ENCODE measurements at places on chromosomes 11 and 22. TPM values are rescaled to one million over a fixed set of nuclear protein-coding genes. Genes with fewer than 3 reads are reported as not detected.

The PATE4 gene
- total RNA-seq: not detected

- DNase-seq: no peak
Observed at GRCh38 chr11:94315664-94316063, 11.3 kb downstream of the IZUMO1R start.

DNA sequence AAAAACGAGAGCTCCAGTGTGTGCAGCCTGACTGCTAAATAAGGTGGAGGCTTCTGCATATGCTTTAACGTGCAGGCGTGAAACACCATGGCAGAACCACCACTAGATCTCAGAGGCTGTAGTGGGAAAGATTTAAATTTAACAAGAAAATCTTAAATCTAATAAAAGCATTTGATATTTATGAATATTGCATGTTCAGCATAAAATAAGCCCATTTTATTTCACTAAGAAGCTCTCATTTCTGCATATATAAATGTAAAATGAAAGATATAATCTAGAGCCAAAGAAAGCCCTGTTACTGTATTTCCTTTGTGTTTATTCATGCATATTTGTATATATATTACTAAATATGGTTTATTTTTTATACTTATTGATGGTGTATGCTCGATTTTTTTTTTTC, 188.3 kb downstream of the DDX10 start:
- no peak for DNase-seq

DNA sequence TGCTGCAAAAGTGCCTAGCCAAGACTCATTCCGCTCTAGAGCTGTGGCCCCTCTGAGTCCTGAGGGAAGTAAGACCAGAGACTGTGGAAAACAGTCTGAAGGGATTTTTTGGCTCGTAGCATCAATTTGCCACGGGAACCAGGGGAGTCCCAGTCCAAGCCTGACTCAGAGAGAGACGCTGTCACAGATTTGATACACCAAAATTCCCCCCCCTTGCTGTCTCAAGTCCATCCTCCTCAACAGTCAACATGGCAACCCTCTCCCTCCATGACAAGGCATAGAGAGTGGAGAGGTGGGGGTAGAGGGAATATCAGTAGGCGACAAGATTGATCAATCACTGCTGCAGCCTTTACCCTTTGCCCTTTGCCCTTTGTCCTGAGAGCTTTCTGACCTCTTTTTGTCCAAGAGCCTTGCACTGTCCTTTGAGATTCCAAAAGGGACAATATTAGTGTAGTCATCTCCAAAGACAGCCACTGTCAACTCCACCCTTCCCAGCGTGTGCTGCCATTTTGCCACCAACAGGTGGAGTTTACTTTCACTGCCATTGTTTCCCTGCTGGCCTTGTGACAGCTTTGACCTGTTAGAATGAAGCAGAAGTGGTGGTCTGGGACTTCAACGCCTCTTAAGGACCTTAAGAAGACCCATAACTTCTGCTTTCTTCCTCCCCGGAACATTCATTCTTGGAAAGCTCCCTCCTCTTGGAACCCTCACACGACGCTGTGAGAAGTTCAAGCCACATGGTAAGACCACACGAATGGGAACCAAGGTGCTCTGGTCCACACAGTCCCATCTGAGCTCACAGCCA, 7.3 kb downstream of the SLC15A3 start:
- DNase-seq: no peak

DNA sequence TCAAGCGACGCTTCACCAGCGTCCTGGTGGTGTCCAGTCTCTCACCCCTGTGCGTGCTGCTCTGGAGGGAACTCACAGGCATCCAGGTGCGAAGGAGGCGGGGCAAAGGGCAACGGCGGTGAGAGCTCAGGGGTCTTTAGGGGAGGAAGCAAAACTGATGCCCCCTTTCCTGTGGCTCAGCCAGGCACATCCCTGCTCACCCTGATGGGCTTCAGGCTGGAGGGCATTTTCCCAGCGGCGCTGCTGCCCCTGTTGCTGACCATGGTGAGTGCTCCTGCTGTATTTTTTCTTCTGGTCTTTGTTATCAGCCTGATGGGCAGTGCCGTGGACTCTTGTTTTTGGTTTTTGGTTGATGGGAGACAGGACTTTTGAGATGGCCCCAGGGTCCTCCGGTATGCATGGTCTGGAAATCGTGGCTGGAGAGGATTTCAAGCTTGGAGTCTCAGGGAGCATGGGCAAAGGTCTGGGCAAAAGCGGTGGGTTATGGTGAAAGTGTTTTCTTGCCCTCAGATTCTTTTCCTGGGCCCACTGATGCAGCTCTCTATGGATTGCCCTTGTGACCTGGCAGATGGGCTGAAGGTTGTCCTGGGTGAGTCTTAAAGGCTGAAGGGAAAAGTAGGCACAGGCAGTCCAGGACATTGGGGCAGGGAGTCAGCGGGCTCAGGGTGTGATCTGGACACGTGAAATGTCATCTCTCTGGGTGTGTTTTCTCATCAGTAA, 695 bp downstream of the RCE1 start:
- no peak for DNase-seq

DNA sequence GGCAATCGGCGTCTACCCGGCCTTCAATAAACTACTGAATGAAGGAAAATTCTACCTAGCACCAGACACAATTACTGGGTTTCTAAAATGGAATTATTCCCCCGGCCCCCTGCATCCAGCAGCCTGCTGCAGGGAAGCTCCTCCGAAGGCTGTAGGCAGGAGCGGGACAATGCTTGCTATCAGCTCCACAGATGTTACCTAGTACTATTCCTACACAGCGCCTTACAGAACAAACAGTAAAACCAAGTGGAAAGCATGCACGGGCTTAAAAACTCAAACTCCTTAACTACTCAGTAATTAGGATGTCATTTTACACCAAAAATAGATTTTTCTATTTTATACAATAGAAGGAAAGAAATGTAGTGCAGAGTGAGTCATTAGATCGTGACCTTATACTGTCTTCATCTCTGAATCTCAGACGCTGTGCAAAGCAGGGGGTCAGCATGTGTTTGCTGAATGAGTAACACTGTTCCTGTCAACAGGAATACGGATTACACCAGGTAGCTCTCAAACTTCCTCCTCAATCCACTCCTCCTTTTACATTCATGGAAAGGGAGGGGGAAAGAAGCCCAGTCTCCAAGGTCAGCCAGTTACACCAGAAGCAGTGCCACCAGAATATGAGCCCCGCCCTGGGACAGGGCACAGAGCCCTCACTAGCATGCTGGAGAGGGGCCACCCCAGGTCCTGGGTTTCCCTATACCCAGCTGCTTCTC, 74.9 kb downstream of the PACSIN2 start:
- DNase-seq: no peak

GRCh38 chr22:28198692-28199091, 279.6 kb upstream of the PITPNB start:
- no peak for DNase-seq

GRCh38 chr11:72263361-72263760, 19.4 kb upstream of the PHOX2A start:
- no peak for DNase-seq

DNA sequence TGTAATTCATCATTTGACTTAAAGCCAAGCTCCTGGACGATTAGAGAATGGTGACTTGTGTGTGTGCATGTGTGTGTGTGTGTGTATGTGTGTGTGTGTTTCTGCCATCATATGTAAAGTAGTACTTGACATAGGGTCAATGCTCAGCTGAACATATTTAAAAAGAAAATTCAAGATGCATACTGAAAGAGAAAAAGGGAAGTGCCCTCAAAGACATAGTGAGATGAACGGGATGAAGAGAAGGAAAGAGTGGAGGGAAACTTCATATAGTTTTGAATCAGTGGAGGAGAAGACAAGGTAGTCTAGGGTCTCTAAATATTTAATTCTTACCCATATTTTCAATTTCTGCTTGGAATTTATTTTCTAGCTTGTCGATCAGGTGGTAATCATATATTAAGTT, 4.0 kb downstream of the TCN1 start:
- DNase-seq: no peak

DNA sequence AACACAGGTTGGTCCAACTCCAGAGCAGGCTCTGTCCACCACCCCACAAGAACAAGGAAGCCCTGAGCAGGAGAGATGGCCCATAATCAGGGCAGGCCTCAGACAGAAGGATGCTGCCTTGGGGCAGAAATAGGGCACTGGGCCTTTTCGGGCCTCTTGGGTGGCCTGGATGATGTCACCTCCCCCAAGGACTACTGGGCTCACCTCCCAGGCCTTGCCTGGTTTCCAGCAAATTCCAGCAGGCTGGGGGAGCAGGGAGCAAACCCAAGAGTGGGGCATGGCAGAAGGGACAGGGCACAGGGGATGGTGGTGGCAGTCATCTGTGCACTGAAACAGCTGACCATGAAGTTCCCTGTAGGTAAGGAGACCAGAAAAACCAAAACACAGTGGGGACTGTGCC, 5.3 kb upstream of the NAA40 start:
- DNase-seq: no peak

- peak; percentile 15 for DNase-seq
Observed at GRCh38 chr22:43854786-43855271, 7.5 kb downstream of the SULT4A1 start.

The GRAMD1B gene
- 25.9 TPM for total RNA-seq

DNA sequence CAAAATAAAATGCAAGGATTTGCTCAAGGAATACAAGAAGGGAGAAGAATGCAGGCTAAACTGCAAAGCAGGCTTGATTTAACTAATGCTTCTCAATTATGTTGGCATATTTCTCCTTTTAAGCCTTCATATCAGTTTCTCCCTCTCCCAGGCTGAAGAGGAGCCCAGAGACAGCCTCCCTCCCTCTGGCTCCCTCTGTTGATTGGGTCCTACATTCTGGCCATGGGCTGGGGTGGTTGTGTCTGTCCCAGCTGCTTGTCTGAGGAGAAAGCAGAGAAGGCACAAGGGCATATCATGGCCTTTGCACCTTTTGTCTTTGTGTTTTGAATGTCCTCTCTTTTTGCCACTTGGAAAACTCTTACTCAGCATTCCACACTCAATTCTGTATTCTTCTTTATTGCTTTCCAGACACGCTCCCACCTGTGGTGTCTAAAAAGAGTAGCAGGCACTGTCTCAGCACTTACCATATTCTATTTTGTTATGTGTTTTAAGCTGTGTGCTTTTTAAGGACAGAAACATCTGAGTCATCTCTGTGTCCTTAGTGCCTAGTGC, 77.4 kb downstream of the INSC start:
- DNase-seq: no peak

The PACSIN2 gene
- 63.9 TPM for total RNA-seq

GRCh38 chr22:40616578-40616977, 19.9 kb downstream of the MRTFA start:
- no peak for DNase-seq

The OR52H1 gene
- not detected for total RNA-seq

DNA sequence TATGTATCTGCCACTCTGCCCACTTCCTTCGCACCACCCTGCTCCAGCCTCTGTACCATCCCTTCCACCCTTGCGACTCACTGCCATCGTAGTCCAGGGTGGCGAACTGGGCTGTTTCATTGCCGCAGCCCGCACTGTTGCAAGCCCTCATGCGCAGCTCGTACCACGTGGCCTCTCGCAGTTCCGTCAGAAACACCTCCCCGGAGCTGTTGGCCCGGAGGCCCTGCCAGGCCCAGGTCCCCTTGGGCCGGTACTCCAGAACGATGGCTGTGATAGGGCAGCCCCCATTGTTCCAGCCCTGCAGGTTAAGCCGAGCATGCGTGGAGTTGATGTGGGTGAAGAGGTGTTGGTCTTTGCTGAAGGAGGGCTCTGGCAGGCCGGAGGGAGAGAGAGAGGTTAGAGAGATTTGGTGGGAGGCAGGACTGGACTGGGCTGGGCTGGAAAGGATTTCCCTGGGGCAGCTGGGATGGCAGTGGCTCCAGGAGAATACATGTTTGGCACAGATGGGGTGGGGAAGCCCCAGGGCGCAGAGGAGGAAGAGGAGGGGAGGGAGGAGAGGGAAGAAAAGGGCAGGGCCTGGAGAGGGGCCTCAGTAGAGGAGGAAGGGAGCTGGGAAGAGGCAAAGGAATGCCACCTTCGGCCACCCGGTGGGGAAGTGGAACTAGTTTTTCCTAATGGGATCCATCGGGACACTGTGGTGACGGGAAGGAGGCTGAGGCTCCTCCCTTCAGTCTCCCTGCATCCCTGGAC, 109.6 kb downstream of the CEP164 start:
- DNase-seq: no peak

The CASTOR1 gene
- total RNA-seq: 11.0 TPM

- no peak for DNase-seq
Observed at GRCh38 chr11:100061006-100061405, 626.1 kb upstream of the ARHGAP42 start.

The TEAD1 gene
- 75.1 TPM for total RNA-seq

GRCh38 chr11:112523477-112523876, 262.8 kb upstream of the PLET1 start:
- DNase-seq: no peak

Measured in H9 (cell line).